NK-92 treated with Interleukin-12 subunit alpha and Interleukin-12 subunit beta, amount 100 ng/mL, for 24 hours (cell line): ENCODE measurements at places on chromosomes 7 and 10.

GRCh38 chr10:102648889-102649796 is 4.9 kb downstream of the TRIM8 start:
- no peak for DNase-seq

DNA sequence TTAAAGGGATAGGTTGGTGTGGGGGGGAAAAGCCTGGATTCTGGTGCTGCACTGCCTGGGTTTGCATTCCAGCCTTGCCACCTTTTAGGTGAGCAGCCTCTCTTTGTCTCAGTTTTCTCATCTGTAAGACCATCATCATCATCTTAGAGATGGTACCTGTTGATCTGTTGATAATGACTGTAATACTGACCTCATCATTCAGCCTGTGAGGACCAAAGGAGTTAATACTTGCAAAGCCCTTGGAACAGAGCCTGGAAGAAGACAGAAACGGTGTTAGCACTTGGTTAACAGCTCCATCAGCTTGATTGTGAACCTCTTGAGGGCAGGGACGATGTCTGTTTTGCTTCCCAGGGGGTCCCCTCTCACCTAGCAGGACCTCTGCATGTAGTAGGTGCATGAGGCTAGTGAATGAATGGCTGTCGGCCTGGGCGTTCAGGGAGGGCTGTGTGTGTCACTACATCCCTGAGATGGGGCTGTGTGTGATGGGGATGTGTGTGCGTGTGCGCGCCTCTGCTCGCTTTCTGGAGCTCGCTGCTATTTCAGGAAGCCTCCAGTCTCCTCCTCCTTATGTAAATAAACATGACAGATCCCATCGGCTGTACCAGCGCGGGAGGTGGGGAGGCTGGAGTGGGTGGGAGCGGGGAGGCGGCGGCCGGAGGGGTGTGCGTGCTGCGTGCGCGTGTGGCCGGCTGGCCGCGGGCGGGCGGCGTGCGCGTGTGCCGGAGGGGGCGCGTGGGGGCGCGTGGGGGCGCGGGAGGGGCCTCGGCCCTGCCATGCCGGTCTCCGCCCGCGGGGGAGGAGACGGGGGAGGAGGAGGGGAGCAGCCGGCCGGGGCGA is 61.2 kb downstream of the NEURL1 start:
- DNase-seq, result no peak

DNA sequence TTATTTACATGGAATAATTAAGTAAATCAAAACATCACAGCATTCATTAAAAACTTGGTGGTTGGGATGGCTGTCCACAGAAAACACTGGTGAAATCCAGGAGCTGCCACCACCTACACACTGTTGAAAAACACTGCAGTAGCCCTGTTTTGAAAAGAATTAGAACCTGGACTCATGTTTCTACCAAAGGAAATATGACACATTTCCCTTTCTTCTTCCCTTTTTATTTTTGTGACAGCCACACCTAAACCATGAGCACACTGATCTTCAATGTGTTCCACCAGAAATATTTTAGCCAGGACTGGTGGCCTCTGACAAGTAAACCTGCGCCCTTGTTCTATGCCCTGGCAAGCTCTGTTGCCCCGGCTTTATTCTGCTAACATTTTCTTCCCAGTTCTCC is 3.3 kb downstream of the TMEM140 start:
- DNase-seq, result no peak

- no peak for DNase-seq
Measured at GRCh38 chr7:138164804-138165203, 88.5 kb downstream of the AKR1D1 start.

GRCh38 chr7:54097886-54098285 is 444.3 kb upstream of the VSTM2A start:
- DNase-seq, result no peak

- no peak for DNase-seq
Measured at GRCh38 chr7:44279286-44279685, 46.1 kb downstream of the CAMK2B start.

- DNase-seq, result no peak
Measured at GRCh38 chr10:3169673-3170072, 2.9 kb downstream of the PITRM1 start.
